ENCODE measurements at places on chromosomes 7 and 10.

DNA sequence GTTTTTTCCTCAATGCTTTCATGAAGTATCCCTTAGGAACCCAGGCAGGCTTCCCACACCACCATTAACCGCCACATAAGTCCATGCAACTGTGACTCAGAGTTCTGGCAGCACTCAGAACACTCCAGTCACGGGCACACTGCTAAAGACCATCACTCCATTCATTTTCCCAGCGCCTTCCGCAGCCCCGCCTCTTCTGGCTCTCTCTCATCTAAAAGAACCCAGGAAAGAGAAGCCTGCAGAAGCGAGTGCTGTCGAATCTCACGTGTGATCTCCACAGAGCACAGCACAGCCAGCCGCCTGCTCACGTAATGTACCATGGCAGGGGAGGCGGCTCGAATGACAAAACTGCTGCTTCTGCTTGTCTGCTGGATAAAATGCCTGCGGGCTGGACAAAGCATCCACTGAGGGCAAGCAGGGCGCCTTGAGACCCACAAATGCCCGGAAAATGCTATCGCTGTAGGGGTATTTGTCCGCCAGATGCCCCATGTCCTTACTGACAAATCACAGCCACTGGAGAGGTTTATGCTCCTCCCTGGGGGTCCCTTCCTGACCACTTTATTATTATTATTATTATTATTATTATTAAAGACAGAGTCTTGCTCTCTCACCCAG, 1.8 kb downstream of the PSMG3 start:
- DNase-seq: no peak

GRCh38 chr10:33801705-33802104, 467.2 kb upstream of the NRP1 start:
- no peak for DNase-seq

- no peak for DNase-seq
Observed at GRCh38 chr10:9535744-9536143, 1481.3 kb downstream of the GATA3 start.

DNA sequence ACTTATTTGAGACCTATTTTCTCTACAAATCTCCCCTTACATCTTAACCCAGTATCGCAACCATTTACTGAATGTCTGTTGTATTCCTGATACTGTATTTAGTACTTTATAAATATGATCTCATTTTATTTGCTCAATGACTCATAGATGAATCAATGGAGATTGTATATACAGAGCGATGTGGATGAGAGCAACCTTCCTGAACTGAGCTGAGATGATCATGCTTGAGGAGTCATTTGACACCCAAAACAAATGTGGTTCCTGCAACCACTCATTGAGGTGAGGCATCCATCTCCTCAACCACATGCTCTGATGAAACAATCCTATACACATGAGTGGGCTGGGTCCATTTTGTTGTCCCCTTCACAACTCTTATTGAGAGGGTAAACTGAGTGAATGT, 250.0 kb downstream of the CDC14C start:
- DNase-seq: no peak

GRCh38 chr10:15433850-15434537, 62.9 kb upstream of the FAM171A1 start:
- no peak for DNase-seq
